ENCODE measurements at places on chromosomes 7 and 10.

DNA sequence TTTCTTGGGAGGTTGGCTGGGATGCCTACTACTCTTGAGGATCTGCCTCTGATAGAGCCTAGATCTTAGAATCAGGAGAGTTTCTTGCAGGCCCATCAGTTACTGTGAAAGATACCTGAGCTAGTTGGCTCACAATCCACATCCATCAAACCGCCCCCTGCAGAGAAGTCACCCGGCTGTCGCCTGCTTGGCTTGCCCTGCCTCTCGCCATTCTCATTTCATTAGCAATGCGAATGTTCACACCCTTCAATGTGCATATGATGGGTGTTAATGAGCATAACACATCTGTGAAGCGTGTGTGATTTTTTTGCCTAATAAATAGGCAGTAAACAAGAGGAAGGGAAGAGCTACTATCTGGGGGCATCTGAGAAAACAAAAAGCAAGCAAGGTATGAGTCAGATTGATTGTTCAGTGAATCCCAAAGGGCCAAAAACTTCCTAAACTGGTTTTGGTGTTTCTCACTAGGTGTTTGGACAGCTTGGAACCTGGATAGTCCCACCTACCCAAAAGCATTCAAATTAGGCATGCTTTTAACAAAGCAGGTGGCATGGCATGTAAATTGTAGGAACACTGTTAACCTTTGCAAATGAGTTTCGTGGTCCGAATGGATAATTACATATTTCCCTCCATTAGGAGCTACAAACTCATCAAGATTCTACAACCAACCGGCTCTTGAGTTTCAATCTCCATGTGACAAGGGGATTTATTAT is 272.3 kb upstream of the C7orf33 start:
- no peak for DNase-seq

DNA sequence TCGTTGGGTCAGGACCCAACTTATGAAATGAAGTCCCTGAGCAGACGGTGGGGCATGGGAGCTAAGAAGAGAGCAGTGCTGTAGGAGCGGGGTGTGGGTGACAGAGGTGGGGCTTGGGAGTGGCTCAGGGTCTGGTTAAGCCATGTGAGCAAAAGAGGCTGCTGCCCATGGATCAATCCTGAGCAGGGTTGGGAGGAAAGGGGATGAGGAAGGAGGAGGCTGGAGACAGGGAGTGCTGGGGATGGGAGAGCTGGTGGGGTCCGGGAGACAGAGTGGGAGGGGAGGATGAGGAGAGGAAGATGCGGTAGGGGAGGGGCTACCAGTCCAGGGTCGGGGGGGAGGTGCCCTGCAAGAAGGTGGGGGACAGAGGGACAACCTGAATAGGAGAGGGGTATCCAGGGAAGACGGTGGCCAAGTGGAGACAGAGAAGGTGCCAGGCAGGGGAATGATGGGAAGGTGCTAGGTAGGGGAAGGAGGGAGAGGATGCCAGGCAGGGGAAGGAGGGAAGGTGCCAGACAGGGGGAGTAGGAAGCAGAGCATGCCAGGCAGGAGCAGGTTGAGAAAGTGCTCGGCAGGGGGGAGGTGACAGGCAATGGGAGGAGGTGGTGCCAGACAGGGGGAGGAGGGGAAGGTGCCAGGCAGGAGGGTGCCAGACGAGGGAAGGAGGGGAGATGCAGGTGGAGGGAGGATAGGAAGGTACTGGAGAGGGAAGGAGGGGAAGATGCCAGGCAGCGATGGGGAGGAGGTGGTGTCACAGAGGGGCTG is 27.5 kb upstream of the SMARCD3 start:
- DNase-seq, result no peak

DNA sequence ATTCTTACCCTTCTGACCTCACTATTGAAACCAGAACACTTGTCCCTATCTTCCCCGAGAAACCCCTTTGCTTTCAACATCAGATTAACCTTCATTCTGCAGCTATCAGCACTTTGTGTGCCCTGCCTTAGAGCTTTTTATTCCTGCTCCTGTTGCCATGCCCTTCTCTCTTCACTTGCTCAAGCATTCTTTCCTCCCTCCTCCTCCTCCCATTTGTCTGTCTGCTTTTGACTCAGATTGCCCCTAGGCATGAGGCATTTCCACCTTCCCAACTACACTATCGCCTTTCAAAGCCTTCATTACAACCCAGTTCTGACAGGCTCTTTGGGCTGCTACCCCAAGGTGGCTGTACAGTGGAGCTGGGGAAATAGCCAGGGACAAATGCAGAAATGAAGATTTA is 143.3 kb downstream of the SLC25A13 start:
- DNase-seq, result no peak

DNA sequence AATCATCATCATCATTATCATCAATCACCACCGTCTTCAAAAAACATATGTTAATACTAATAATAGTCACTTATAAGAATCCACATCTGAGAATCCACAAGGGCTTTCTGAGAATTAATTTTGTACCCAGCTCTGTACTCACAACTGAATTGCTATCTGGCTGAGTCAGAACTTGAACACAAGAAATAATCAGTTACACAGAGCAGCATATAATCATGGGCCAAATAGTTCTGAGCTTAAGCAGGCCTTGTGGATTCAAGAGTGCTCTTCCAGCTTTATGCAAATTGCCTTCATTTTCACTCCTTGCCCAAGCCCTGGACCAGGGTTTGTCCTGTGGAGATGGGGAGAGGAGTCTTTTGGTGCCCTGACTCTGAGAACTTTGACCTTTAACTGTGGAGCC is 304.5 kb downstream of the ZNF248 start:
- no peak for DNase-seq

GRCh38 chr7:27097686-27098577 is 2.1 kb upstream of the HOXA1 start:
- no peak for DNase-seq

DNA sequence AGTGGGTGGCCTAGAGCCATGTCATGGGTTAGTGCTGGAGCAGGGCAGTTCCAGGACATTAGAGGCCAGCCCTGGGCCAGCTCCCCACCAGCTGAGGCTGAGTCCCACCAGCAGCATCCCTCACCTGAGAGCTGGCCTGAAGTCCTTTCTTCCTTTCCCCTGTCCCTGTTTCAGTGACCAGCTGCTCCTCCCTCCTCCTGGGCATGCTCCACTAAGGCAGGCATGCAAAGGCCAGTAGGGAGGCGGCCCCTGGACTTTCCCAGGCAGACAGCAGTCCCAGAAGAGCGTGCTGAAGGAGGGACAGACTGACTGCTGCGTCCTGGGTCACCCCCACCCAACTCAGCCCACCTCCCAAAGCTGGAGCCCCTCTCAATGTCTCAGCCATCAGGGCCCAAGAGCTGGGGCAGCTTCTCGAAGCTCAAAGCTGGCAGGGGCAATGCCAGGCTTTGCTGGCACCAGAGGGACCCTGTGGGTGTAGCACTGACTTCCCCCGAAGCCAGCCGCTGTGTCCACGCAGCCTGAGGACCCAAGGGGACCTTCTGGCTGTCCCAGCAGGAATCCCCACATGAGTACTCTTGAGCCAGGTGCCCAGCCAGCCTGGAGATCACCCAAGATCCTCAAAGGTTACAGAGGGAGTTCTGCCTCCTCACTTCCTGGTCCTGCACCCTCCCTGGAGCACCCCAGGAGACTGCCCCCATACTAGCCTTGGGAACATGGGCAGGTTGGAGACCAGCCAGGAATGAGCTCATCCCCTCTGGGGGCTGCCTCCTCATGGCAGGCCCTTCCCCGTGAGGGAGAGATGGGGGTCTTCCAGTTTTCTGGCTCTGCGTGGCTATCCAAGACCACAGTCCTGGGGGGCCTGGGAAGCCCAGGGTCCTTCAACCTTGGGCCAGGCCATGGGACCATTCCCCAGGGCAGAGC is 35.2 kb upstream of the RET start:
- DNase-seq, result no peak

DNA sequence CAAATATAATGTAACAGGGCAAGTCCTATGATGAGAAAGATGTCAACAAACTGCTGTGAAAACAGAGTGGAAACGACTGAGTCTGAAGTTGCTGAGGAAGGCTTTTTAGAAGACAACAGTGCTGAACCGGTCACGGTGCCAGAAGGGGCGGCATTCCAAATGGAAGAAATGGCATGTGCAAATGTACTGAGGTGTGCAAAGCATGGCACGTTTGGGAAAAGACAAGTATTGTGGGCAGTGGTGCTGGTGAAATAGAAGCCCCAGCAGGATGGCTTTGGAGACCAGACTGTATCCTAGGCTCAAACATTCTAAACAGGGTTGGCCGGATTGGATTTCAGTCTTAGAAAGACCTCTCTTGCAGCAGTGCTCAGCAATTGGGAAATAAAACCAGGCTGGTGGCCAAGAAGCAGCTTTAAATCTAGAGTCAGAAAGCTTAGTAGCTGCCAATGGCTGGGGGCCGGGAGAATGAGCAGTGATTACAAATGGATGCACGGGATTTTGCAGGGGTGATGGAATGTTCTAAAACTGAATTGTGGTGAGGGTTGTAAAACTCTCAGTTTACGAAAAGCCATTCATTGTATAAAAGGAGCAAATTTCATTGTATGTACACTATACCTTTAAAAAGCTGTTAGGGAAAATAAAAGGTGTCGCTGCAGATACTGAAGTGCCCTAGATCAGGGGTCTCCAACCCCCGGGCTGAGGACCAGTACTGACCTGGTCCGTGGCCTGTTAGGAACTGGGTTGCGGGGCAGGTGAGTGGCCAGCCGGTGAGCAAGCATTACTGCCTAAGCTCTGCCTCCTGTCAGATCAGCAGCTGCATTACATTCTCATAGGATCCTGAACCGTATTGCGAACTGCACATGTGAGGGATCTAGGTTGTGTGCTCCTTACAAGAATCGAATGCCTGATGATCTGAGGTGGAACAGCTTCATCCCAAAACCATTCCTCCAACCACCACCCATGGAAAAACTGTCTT is 141.6 kb downstream of the HIBADH start:
- DNase-seq, result peak; percentile 75

DNA sequence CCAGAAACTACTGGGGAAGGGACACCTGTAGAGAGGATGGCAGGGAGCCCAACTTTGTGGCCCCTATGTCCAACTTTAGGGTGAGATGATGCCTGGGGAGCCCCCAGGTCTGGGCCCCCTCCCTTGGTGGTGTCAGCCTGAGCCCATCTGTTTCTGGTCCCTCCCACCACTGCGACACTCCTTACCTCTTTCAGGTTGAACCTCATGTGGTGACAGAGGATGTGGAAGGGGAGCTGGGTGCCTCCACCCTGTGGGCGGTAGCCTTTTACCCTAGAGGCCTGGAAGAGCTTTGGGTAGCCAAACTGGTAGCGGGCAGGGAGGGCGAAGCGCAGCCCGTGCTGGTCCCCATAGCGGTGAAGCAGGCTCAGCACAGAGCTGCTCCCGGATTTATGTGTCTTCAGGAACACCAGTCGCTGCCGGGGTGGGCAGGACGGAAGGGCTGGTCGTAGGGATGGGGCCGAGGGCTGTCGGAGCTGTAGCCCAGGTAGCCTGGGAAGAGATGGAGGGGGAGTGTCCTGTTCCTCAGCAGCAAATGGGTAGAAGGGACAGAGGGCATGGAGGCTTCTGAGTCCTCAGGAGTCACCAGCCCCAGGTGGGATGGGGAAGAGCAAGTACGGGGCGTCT is 2.0 kb downstream of the GAL3ST4 start:
- DNase-seq, result no peak

DNA sequence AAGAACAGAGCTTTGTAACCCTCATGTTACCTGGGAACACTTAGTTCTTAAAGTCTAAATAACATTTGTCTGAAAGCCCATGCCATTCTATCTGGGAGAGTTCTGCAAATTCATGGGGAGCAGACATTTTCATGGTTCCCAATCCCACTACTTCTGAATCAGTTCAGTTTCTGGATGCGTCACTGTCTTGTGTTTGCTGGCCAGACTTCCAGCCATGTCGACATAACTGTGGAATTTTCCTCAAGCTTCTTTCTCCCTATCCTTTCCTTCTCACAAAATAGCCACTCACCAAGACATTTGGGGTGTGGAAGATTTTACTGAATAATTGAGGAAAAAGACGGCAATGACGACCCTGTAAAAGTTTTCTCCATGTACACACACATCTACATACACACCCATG is 272.5 kb downstream of the NEBL start:
- DNase-seq, result peak; percentile 5

- no peak for DNase-seq
Observed at GRCh38 chr7:21044913-21045568, 258.4 kb upstream of the SP8 start.

DNA sequence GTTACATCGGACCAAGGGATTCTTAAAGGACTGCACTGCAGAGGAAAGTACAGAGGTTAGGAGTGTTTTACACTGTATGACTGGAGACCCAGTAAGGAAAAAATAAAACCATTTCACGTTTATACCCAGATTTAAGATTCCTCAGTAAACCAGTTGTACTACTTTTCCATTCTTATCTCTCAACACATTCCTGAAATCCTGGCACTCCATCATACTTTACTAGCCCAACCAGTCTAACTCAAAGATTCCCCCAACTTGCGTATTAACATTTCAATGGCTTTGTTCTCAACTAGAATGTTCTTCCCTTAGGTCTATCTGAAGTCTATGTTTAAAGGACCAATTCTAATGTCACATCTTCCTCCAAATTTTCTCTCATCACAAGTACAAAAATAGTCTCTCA is 8.0 kb downstream of the CCDC186 start:
- DNase-seq, result no peak

DNA sequence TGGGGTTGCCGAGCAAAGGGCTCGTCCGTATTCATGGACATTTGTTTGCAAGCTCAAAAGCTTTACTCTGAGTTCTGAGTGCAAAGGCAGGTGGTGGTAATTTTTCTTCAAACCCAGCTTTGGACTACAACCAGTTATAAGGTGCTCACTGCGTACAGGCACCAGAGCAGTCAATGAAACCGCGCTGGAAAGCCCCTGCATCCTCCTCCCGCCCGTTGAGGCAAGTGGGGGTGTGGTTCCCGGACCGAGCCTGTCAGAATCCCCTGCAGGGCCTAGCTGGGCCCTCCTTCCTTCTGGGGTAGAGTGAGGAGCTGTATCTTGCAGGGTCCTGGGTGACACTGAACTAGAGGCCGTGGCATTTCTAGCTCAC is 22.3 kb downstream of the AMZ1 start:
- no peak for DNase-seq

DNA sequence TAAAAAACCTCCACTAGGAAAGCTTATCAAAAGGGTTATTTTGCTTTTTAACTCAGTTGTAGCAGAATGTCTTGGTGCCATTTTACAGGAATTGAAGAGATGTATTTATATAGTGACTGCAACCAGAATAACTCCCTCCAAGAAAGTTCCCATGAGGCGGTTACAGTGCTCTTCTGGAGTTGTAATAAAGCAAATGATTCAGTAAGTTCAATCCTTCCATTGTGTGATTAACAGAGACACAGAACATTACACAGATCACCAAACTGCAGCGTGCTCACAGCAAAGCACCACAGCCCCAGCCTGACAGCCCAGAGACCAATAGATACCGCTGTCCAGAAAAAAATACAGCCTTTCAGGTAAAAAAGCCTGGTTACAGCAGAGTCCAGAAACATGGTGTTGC is 21.9 kb upstream of the CABCOCO1 start:
- no peak for DNase-seq

- no peak for DNase-seq
Observed at GRCh38 chr7:130821864-130822263, 87.9 kb upstream of the KLF14 start.

- DNase-seq, result no peak
Observed at GRCh38 chr7:54785261-54785660, 26.2 kb upstream of the SEC61G start.

Measured in AG09319 (cell line).